ENCODE measurements at places on chromosomes 4 and X. TPM values are rescaled to one million over a fixed set of nuclear protein-coding genes. Genes with fewer than 3 reads are reported as not detected.

DNA sequence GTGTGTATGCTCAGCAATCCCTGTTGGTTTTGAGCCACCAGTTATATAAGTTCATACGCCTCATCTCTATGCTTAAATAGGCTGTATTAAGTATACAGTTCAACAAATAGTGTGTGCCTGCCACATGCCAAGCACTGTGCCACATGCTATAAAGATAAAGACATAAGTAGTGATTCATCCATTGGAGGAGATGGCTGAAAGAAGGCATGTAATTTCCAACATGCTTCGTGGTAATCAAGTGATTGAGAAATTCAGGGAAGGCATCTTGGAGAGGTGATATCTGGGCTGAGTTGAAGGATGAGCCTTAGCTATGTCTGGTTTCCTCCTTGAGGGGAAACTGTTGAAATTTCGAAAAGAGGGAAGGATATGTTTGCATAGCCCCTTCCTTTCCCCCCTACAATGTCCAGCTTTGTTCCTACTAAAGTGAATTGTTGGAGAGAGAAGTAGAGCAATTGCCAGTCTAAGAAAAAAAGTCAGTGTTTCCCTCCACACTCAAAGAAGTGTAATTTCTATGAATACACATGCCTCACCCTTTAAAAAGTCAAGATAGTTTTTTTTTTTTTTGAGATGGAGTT is 96.5 kb downstream of the ARHGAP10 start:
- H3K27me3 ChIP-seq = no peaks in the 10 kb centered on the region
- no peak overlapping the region for H3K4me3 ChIP-seq
- H3K4me1 ChIP-seq = peaks cover 12% of the 10 kb centered on the region

The TMEM35A gene
- total RNA-seq = 5.8 TPM

- H3K27ac ChIP-seq = no peak overlapping the region
- peaks cover 6% of the 10 kb centered on the region for H3K4me1 ChIP-seq
- H3K4me3 ChIP-seq = no peak overlapping the region
- DNase-seq = no peak
Measured at GRCh38 chrX:8845469-8845868, 44.3 kb upstream of the FAM9A start.

The USP27X gene
- total RNA-seq = 7.6 TPM

DNA sequence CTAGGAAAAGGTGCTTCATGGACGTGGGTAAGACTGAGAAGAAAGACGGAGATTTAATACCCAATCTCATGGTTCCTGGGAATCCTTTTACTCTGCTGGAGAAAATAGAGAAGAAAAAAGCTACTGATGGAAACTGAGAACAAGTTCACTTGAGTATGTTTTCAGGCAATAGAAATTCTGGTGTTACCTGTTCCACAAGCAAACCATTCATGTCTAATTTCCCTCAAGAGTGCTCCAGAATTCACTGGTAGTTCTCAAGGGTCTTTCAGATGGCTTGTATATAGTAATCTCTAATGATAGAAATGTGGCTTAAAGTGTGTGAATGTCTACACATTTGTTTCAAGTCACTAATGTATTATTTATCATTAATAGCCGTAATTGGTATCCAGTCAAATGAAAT is 22.5 kb downstream of the SETD7 start:
- H3K4me3 ChIP-seq = no peak overlapping the region
- peaks cover 5% of the 10 kb centered on the region for H3K4me1 ChIP-seq
- DNase-seq = no peak
- H3K36me3 ChIP-seq = peaks cover 9% of the 10 kb centered on the region
- no peak overlapping the region for H3K27ac ChIP-seq

The OTC gene
- 0.31 TPM for total RNA-seq

GRCh38 chr4:2637956-2638552 is 101.6 kb downstream of the FAM193A start:
- H3K4me3 ChIP-seq = no peak overlapping the region
- H3K27me3 ChIP-seq = no peaks in the 10 kb centered on the region
- H3K27ac ChIP-seq = no peak overlapping the region
- no peaks in the 10 kb centered on the region for H3K4me1 ChIP-seq
